RCC 7860 (cell line): ENCODE measurements at places on chromosomes 11 and 22.
A peak's percentile ranks its signal among the peaks of the same experiment; 100 is the strongest.

GRCh38 chr11:221539-221938 is 14.0 kb downstream of the RIC8A start:
- DNase-seq: no peak

DNA sequence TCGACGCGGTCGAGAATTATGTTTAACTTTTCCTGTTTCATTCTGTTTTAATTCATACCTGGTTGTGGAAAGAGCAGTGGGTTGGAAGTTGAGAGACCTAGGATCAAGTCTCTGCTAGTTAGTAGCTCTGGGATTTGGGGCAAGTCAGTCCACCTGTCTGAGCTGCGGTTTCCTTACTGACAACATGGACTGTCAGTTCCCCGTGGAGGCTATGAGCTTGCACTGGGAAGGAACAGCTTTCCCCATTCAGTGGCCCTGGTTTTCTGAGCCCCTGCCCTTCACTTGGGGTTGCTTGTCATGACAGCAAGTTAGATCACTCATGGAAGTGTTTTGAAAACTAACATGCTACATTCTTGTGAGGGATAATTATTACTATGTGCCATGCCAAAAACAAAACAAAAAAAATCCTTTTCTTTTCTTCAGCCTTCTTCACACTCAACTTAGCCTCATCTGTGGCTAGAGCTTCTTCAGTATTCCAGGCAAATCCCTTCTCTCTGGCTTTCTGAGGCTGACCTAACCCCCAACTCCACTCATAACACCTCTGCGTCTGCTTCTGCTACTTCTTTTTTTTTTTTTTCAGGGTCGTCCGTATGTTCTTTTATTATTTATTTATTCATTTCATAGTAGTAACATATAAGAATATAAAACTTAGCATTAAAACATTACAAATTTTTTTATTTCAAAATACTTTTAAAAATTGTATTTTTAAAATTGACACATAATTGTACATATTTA is 43.0 kb upstream of the ZBED5 start:
- no peak for DNase-seq

DNA sequence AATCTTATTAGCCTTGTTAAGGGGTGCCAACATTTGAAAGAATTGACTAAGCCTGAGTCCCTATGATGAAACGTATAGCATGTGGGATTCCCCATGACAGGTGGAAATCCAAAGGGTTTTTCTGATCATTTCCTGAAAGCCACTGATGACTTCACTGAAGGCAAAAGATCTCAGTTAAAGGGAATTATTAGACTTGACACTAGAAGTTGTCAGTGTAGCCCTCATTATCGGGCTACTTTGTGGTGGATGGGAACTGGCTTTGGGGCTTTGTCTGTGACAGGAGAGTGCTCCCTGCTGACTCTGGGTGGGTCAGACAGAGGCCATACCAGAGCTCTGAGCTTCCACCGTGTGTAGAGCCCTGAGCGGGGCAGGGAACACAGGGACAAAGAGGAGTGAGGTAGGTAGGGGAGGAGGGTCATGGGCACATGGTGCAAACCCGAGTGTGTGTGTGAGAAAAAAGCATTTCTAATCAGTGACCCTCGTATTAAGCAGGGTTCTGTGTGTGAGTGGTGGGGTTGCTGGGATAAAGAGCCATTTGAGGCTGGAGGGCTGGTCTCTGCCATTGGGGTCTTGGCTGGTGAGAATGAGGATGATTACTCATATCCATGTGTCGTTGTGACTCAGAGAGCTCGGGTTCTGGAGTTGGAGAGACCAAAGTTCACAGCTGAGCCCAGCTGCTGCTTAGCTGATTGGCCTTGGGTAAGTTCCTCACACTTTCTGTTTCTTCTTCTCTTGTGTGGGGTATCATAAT is 101.1 kb downstream of the GRIK4 start:
- peak; percentile 44 for DNase-seq

DNA sequence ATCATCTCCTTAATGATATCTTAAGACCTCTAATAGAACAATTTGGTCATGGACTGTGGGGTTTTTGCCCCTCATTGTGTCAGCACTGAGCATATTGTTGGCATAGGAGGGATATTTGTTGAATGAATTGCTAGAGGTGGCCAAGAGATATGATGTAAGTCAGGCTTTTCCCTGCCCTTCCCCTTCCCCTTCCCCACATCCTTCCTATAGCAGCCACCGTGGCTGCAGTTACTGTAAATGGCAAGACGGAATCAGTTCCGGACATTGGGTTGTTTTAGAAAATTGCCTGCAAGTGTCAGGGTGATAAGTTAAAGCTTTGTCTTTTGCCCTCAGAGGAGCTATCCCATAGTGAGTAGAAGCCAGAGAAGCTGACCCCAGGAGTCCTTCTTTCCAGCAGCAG is 23.0 kb downstream of the LIMK2 start:
- DNase-seq: no peak

- DNase-seq: peak; percentile 47
These were observed 3.5 kb downstream of the ARRB1 start for GRCh38 chr11:75347781-75348566.

- no peak for DNase-seq
These were observed 5.3 kb downstream of the TIRAP start for GRCh38 chr11:126288237-126288636.

- peak; percentile 31 for DNase-seq
These were observed 85.9 kb downstream of the ZNF280B start for GRCh38 chr22:22422629-22423112.

GRCh38 chr11:16917941-16918340 is 96.3 kb downstream of the PLEKHA7 start:
- no peak for DNase-seq

- DNase-seq: no peak
These were observed 159.6 kb downstream of the KIRREL3 start for GRCh38 chr11:126840975-126841374.
